ENCODE measurements at places on chromosomes 5 and 9. TPM values are rescaled to one million over a fixed set of nuclear protein-coding genes. Genes with fewer than 3 reads are reported as not detected.

The KLF9 gene
- 0.87 TPM for total RNA-seq

The COL27A1 gene
- total RNA-seq = 20.1 TPM

The TAF11L10 gene
- total RNA-seq = not detected

GRCh38 chr5:99034336-99034735 lies 105.5 kb upstream of the CHD1 start:
- peak overlapping the region; percentile 62 for H3K4me3 ChIP-seq
- no peaks in the 10 kb centered on the region for H3K36me3 ChIP-seq
- DNase-seq = peak; percentile 36
- no peaks in the 10 kb centered on the region for H3K27me3 ChIP-seq
- peaks cover 61% of the 10 kb centered on the region for H3K4me1 ChIP-seq

DNA sequence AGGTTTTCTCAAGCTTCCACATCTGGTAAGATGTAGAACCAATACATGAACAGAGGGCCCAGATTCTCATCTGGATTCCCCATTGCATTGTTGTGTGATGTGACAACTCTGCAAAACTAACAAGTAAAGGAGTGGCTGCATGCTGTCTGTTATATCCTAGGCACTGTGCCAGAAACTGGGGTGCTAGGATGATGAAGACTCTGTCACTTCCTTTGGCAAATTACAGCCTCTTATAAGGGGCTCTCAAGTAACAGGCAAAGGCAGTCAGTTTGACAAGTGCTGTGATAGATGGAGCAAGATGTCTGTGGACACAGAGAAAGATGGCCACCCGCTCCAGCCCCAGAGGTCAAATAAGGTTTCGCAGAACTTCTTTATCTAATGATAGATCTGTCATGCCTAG lies 115.7 kb downstream of the PAPPA start:
- H3K27ac ChIP-seq = no peak overlapping the region
- no peaks in the 10 kb centered on the region for H3K36me3 ChIP-seq
- DNase-seq = no peak
- no peak overlapping the region for H3K4me3 ChIP-seq
- no peaks in the 10 kb centered on the region for H3K27me3 ChIP-seq

GRCh38 chr5:76401801-76402250 lies 1.3 kb upstream of the IQGAP2 start:
- H3K27ac ChIP-seq = no peak overlapping the region
- H3K27me3 ChIP-seq = peaks cover 36% of the 10 kb centered on the region
- DNase-seq = no peak
- peak overlapping the region; percentile 90 for H3K4me3 ChIP-seq

- H3K27me3 ChIP-seq = no peaks in the 10 kb centered on the region
- H3K4me3 ChIP-seq = no peak overlapping the region
- DNase-seq = peak; percentile 32
- peaks cover 5% of the 10 kb centered on the region for H3K4me1 ChIP-seq
Observed at GRCh38 chr9:91433180-91433579, 9.5 kb upstream of the NFIL3 start.

DNA sequence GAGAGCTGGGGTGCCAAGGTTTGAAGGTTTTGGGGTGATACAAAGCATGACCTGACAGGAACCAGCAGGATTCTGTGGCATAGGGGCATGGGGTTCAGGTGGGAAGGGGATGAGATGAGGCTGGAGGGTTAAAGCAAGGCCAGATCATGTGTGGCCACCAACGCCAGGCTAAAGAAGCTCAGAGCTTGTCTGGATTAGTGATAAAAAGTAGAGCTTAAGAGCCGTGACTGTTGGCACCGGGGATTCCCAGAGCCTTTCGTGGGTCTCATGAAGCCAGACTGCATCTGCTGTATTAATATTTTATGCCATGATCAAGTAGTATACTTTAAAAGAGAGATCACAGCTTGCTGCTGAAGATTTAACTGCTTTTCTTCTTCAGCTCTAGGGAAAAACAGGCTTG lies 8.5 kb upstream of the GSN start:
- no peak overlapping the region for H3K27ac ChIP-seq
- H3K27me3 ChIP-seq = peaks cover 27% of the 10 kb centered on the region
- no peak for DNase-seq
- H3K36me3 ChIP-seq = no peaks in the 10 kb centered on the region
- no peaks in the 10 kb centered on the region for H3K4me1 ChIP-seq

GRCh38 chr5:36689225-36689624 lies 82.8 kb downstream of the SLC1A3 start:
- no peak overlapping the region for H3K4me3 ChIP-seq
- DNase-seq = no peak
- H3K4me1 ChIP-seq = peaks cover 8% of the 10 kb centered on the region
- no peak overlapping the region for H3K27ac ChIP-seq
- peaks cover 5% of the 10 kb centered on the region for H3K36me3 ChIP-seq

DNA sequence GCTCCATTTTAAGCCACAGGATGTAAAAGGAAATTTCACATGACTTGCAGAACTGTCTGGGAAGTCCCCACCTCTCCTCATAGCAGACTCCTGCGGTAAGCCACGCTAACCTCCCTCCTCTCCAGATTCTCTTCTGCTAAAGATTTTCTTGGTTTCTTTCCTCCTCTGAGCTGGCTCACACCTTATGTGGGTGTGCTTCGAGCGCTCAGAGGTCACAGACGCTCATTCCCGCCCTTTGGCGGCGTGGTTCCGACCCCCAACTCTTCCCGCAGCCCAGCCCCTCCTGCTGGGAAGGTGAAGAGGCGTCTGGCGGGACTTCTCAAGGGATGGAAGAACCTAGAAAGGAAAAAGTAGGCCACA lies 32.9 kb upstream of the CDK20 start:
- H3K36me3 ChIP-seq = no peaks in the 10 kb centered on the region
- H3K4me3 ChIP-seq = no peak overlapping the region
- DNase-seq = peak; percentile 9
- H3K27ac ChIP-seq = peak overlapping the region; percentile 70
- no peaks in the 10 kb centered on the region for H3K27me3 ChIP-seq

GRCh38 chr5:95797301-95797700 lies 25.2 kb downstream of the GLRX start:
- DNase-seq = no peak
- H3K27ac ChIP-seq = no peak overlapping the region
- H3K4me1 ChIP-seq = peaks cover 29% of the 10 kb centered on the region
- no peak overlapping the region for H3K4me3 ChIP-seq
- peaks cover under 1% of the 10 kb centered on the region for H3K36me3 ChIP-seq
- H3K27me3 ChIP-seq = no peaks in the 10 kb centered on the region

DNA sequence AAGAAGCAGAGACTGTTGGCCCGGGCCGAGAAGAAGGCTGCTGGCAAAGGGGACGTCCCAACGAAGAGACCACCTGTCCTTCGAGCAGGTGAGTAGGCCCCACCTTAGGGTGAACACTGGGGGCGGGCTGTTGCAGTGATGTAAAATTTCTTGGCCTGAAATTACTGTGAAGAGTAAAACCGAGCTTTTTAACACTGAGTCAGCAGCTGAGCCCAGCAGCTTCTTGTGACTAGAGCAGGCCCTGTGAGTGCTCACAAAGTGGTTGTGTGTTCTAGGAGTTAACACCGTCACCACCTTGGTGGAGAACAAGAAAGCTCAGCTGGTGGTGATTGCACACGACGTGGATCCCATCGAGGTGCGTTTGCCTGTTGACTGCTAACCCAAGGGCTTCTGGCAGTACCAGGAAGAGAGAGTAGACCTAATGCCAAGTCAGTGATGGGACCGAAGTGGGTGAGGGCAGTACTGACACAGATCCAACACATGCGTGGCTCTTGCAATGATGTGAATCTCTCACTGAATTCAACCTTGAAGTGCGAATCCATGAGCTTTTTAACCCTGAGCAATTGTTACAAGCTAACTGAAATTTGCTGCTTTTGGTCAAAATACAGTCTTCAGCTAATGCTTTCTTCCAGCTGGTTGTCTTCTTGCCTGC lies 2.1 kb downstream of the RPL7A start:
- no peaks in the 10 kb centered on the region for H3K27me3 ChIP-seq
- H3K36me3 ChIP-seq = peaks cover 73% of the 10 kb centered on the region
- H3K4me3 ChIP-seq = peak overlapping the region; percentile 82
- H3K27ac ChIP-seq = no peak overlapping the region
- no peak for DNase-seq

Measured in Calu3 (cell line).